GOT3 (cell line): ENCODE measurements at places on chromosomes 1 and 21.
A peak's percentile ranks its signal among the peaks of the same experiment; 100 is the strongest.

- no peak for DNase-seq
Measured at GRCh38 chr1:225577241-225577640, 75.7 kb downstream of the ENAH start.

- DNase-seq, result no peak
Measured at GRCh38 chr1:56719171-56719570, 74.1 kb downstream of the PRKAA2 start.

DNA sequence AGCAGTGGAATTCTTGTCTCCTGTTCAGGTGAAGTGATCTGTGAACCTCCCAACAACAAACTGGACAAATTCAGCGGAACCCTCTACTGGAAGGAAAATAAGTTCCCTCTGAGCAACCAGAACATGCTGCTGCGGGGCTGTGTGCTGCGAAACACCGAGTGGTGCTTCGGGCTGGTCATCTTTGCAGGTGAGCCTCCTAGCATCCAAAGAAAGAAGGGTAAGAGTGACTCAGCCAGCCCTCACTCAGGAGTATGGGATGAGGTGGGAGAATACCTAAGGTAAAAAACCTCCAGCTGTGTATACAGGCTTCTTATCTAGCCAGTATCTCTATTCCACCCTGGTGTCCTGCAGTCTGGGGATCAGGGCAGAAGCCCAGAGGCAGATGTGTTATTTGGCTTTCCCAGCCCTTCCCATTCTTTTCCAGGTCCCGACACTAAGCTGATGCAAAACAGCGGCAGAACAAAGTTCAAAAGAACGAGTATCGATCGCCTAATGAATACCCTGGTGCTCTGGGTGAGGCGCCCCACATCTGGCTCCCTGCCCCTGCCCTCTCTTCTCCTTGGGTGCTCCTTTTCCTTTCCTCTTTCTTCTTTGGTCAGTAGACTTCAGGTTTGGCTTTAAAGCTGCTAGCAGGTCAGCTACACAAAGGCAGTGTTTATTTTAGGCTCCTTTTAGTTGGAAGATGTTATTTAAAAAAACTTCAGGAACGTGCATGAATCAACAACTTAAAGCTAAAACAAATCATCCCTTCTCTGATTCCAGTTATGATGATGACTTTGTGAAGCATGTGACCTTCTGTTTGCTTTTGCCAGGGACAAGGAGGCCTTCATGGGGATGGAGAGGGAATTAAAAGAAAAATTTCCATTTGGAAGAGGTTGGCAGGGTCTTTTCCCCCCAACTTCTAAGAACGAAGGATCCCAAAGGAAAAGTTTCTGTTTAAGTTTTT lies 9.0 kb downstream of the ATP8B2 start:
- no peak for DNase-seq

DNA sequence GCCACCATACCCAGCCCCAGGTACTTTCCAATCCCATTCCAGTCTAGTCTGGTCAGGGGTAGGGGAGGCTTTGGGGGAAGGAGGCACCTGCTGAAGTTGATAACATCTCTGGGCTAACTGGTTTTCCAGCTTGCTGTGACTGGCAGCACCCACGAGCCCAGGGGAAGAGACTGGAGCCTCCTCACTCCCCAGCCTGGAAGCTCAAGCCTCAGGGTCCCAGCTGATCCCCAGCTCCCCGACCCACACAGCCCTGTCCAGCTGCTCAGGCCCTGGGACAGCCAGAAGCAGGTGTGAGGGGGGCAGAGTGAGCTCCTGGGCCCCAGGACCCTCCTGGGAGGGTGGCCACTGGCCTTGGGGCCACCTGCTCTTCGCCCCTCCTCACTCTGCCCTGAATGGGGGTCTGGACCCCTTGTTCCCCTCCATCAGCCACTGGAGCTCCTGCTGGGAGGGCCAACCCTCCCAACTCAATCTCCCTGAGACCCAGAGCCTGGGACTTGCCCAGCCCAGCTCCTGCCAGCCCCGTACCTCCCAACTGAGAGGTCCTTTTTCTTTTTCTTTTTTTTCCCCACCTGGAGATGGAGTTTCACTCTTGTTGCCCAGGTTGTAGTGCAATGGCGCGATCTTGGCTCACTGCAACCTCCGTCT lies 23.5 kb upstream of the RNU1-4 start:
- DNase-seq, result no peak

GRCh38 chr1:43348809-43349593 lies 9.8 kb upstream of the CDC20 start:
- DNase-seq, result no peak

DNA sequence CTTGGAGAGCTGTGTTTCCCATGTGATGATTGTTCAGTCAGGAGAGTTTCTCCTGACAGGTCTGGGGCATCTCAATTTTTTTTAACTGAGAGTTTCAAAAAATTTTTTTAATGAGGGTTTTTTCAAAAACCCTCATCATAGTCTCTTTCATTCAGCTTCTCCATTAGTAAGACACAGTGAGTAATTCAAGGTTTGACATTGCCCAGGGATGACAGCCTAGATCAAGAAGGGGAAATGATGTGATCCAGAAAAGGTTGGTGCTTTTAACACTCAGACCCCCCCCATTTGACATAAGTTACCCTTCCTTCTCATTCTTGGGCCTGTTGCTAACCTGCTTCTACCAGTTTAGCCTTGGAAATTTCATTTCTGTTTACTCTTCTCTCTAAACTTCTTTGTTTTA lies 189.4 kb upstream of the HOOK1 start:
- no peak for DNase-seq

GRCh38 chr21:44083631-44084291 lies 23.4 kb upstream of the PWP2 start:
- DNase-seq, result no peak

DNA sequence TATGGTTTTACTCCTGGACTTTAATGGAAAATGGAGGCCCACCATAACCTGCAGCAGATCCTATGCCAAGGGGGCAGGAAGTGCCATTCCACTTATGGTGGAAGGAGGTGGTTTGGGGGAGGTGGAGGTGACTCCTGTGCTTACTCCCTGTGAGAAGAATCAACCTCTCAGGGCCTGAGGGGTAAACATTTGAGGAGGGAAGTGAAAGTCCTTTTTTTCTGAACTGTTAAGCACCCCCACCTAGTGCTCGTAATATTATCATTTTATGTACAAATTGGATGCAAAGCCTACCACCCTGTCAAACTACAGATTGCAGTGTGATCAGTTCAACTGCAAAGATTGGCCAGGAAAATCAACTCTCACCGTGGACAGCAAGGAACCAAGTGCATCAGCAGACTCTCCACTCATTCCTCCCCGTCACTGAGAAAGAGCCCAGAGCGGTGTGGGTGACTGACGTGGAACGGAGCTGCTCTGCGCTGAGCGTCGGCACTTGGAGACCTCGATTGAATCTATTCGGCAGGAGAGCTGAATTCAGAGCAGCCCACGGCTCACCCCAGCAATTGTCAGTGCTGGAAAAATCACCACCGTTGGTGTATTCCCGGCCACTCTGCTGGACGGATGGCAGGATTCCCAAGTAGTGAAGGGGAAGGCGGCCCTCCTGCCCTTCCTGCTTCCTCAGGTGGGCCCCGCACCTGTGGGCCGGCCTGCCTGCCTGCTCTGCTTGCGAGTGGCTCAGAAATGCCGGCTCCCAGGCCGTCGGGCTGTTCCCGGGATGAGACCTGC lies 46.8 kb upstream of the COX20 start:
- DNase-seq, result no peak

DNA sequence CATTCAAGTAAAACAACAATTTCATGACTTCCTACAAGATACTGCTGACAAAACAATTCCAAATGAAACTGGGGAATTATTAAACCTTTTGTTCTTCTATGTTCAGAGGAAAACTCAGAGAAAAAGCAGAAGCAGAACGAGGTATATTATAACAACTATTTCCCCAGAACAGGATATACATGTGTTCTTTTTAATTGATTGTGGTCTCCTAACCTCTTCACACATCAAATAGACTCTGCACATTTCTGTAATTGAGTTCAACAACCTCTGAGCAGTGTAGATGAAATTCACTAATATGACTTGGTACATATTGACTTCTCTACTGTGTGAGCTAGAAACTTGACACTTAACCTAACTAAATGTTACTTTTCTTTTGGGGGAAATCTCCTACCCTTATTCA lies 584.2 kb downstream of the NEGR1 start:
- DNase-seq, result no peak

GRCh38 chr21:18499761-18500376 lies 96.3 kb upstream of the TMPRSS15 start:
- DNase-seq, result peak; percentile 8

GRCh38 chr1:40980068-40980452 lies 564 bp downstream of the CTPS1 start:
- no peak for DNase-seq

GRCh38 chr1:85563139-85563538 lies 17.4 kb upstream of the CCN1 start:
- no peak for DNase-seq

DNA sequence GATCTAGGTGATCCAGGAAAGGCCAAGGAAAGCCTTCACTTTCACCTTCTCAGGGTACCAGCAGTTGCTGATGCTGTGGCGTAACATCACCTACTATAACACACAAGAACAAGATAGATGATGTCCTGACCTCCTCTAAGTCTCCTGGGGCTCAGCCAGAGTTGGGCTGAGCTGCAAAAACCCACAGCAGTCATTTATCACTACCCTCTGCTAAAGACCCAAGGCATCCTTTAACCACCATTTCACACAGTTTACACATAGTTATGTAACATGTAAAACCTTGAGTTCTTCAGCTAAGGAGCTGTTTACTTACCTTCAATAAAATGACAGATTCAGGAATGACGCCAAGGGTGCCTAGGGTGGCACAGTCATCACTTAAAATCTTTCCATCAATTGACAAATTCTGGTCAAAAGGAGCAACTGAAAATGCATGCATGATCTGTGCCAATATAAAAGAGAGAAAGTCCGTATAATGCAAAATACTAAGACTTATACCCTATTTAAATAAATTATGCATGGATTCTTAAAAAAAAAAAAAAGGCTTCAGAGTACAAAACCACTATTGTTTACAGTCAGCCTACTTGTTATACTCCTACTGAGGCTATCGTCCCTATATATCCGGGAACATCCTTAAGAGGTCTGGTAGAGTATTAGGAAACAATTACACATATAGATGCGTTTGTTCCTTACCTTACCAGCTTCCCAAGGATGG lies 20.7 kb upstream of the RAP1GAP start:
- DNase-seq, result no peak

DNA sequence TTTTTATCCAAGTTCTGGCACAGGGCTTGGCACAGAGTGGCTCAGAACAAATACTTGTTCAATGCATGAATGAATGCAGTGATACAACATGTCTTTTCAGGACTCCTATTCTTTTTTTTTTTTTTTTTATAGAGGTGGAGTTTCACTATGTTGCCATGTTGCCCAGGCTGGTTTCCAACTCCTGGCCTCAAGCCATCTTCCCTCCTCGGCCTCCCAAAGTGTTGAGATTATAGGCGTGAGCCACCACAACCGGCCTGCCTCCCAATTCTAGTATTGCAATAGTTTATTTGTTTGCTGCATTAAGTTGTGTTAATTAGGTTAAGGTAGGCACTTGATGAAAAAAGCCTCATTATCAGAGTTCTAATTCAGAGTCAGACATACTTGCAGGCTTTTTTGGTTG lies 17.9 kb downstream of the UBE4B start:
- no peak for DNase-seq

- DNase-seq, result no peak
Measured at GRCh38 chr1:25922971-25923552, 16.8 kb upstream of the STMN1 start.

DNA sequence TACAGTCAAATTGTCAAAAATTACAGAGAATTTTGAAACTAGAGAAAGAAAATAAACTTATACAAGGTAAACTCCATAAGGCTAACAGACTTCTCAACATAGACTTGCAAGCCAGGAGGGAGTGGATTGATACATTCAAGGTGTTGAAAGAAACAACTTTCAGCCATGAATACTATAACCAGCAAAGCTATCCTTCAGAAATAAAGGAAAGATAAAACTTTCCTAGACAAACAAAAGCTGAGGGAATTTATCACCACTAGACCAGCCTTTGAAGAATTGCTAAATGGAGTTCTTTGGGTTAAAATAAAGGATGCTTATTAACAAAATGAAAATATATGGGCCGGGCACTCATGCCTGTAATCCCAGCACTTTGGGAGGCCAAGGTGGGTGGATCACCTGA lies 52.7 kb downstream of the C1orf185 start:
- no peak for DNase-seq

GRCh38 chr1:116107371-116107770 lies 3.8 kb upstream of the MAB21L3 start:
- no peak for DNase-seq

DNA sequence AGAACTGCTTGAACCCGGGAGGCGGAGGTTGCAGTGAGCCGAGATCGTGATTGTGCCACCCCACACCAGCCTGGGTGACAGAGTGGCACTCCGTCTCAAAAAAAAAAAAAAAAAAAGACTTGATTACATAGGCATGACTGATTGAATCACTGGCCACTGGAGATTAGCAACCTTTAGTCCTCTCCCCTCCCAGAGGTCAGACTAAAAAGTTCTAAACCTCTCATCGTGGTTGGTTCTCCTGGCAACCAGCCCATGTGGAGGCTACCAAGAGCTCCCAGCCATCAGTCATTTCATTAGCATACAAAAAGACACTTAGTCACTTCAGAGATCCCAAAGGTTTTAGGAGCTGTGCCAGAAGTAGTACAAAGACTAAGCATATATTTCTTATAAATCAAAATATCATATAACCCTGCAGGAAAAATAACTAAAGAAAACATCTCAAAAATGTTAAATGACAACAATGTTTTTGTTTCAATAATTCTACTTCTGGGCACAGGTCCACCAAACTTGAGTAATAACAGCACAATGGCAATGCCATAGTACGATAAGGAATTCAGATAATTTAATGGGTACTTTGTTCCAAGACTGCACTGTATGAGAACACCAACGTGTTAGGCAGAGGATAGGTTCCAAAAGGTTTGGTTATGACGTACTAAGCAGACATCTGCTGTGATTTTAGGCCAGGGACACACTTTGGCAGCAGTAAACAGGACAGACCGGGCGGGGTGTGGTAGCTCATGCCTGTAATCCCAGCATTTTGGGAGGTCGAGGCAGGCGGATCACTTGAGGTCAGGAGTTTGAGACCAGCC lies 18.1 kb downstream of the USP48 start:
- peak; percentile 53 for DNase-seq

DNA sequence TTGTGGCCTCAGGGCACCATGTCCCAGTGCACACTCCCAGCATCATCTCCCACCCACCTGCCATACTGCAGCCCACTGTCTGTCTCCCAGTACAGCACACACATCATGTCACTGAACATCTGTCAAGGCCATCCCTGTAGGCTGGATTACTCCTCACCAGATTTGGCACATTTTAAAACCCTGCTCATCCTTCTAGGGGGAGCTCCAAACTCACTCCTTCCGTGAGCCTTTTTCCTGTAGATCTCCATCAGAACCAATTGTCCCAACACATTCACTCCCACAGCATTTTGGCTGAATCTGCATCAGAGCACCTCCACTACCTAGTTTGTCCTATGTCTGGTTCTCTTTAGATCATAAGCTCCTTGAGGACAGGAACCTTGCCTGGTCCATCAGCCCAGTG lies 58.6 kb upstream of the GRIK3 start:
- no peak for DNase-seq
